ENCODE measurements at places on chromosomes 4 and X.

DNA sequence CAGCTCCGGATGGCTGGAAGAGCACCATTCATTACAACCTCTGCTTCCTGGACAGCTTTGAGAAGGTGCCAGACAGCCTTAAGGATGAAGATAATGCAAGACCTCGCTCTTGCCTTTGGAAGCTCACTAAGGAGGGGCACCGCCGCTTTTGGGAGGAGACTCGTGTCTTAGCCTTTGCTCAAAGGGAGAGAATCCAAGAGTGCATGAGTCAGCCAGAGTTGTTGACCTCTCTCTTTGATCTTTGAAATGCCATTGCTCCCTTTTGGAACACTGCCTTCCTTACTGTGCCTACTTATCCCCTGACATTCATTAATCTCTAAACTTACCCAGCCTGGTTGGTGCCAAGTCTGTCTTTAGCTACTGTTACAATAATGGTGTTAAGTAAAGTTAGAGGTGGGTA lies 1.2 kb downstream of the FOXR2 start:
- H3K36me3 ChIP-seq = no peaks in the 10 kb centered on the region
- DNase-seq = no peak
- no peak overlapping the region for H3K27ac ChIP-seq
- H3K27me3 ChIP-seq = no peaks in the 10 kb centered on the region

- no peaks in the 10 kb centered on the region for H3K4me1 ChIP-seq
- no peak overlapping the region for H3K4me3 ChIP-seq
- no peak overlapping the region for H3K27ac ChIP-seq
- no peaks in the 10 kb centered on the region for H3K36me3 ChIP-seq
- DNase-seq = no peak
These were observed 106.9 kb upstream of the ACSL4 start for GRCh38 chrX:109839694-109840567.

DNA sequence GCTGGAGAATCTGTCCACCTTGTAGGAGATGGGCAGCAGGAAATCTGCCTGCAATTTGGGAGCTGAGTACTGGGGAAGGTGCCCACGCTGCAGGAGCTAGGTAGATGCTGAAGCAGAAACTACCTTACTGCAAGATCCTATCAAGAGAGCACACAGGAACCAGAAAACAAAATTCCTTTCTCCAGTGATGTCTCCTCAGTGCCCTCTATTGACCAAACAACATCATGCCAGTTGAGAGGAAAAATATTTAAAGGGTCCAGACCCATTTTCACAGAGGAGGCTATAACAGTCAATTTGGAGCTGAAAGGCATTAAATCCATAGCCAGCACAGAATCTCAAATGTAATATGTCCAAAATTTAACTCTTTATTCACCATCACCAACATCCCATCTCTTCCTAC lies 406.8 kb downstream of the SLITRK2 start:
- no peak overlapping the region for H3K27ac ChIP-seq
- H3K4me1 ChIP-seq = no peaks in the 10 kb centered on the region
- DNase-seq = no peak
- no peaks in the 10 kb centered on the region for H3K27me3 ChIP-seq

DNA sequence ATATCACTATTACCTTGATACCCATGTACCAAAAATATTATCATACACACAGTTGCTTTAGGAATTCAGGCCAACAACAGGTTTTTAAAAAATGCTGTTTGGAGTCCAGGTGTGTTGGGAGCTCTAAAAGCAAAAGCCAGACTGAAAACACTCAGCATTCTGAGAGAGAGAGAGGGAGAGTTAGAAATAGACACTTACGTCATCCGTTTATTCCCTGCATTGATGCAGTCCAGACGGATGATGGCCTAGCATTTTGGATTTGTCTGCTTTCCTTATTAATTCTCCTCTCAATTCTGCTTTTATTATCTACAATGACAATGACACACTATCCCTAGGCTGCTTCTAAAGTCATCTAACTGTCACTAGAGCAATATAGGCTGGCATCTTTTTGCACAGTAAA lies 358.3 kb upstream of the BOD1L1 start:
- no peak overlapping the region for H3K4me3 ChIP-seq
- DNase-seq = no peak
- H3K36me3 ChIP-seq = no peaks in the 10 kb centered on the region

DNA sequence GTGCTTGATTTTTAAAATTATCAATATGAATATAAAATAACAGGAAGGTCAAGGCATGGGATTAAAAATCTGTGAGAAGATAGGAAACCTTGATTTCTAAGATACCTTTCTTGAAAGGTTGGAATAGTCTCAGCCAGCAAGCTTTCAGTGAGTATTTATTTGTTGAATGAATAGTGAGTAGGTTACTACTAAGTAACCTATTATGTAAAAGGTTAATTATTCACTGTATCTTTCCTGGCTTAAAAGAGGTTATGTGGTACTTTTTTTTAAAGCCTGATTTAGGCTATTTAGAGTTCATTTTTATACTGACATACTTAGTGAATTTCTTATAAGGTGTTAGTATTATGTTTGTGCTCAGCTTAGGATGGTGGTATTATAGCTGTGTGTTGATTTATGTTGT lies 123.5 kb downstream of the PTPN13 start:
- H3K4me1 ChIP-seq = no peaks in the 10 kb centered on the region
- no peaks in the 10 kb centered on the region for H3K27me3 ChIP-seq
- DNase-seq = no peak
- no peak overlapping the region for H3K4me3 ChIP-seq
- no peak overlapping the region for H3K27ac ChIP-seq
- no peaks in the 10 kb centered on the region for H3K36me3 ChIP-seq

GRCh38 chr4:155759372-155760252 lies 791 bp downstream of the GUCY1B1 start:
- DNase-seq = no peak
- H3K4me1 ChIP-seq = no peaks in the 10 kb centered on the region

Data from T-cell (primary cell).